CD4-positive, alpha-beta T cell treated with Interferon alpha-2 for 1 hour (primary cell): ENCODE measurements at places on chromosomes 5 and 9.

GRCh38 chr5:146944764-146945616, 66.4 kb upstream of the PPP2R2B start:
- DNase-seq: no peak

- no peak for DNase-seq
Observed at GRCh38 chr5:178671602-178672144, 44.8 kb upstream of the CLK4 start.

- DNase-seq: no peak
Observed at GRCh38 chr5:83058726-83059125, 18.5 kb downstream of the TMEM167A start.

- no peak for DNase-seq
Observed at GRCh38 chr5:82931110-82931509, 146.1 kb downstream of the TMEM167A start.

GRCh38 chr5:176533390-176533789, 3.8 kb downstream of the RNF44 start:
- DNase-seq: no peak

GRCh38 chr9:13109781-13110180, 169.7 kb downstream of the MPDZ start:
- DNase-seq: no peak

DNA sequence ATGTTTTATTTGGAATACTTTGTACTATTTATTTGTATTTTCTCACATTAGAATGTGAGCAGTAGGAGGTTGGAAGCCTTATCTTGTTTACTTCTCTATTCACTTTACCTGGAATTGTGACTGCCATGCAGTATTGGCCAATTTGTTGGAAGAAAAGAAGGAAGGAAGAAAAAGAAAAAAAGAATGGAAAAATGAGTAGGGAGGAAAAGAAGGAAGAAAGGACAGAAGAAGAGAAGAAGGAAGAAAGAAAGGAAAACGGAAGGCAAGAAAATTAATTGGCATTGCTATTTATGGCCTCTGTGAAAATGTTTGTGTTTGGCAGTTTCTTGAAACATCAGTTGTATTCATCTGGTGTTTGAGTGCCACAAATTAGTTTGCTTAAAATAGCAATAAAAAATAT, 575.2 kb upstream of the ZNF608 start:
- DNase-seq: no peak

- DNase-seq: no peak
Observed at GRCh38 chr5:98320343-98320742, 453.1 kb upstream of the RGMB start.

GRCh38 chr5:122877518-122877917, 32.1 kb downstream of the SNX24 start:
- no peak for DNase-seq

DNA sequence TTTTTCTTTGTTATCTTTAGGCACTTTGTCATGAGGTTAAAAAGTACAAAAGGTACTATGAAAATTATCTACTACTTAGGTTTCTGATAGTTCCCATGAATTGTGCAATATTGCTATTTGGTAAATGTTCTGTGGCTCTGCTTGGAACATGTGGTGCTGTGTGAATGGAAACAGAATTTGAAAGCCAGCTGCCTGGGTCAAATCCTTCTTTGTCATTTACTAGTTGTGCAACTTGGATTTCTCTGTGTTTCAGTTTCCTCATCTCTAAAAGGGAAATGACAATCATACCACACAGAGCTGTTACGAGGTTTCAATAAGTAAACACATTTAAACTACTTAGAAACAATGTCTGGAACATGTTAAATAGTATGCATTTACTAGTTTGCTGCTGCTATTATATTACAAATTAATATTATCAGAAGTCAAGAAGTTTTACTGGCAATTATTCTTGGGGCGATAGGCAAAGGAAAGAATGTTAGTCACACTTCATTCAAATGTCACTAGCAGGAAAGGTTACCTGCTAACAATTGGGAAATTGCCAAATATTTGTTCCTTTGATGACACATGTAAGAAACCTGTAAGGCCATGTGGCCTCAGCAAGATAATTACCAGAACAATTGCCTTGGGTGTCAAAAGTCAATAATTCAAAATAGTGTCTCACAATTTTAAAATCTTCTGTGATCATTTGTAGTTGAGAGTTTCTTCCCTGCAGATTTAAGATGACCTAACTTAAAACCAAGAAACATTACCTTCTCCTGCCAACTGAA, 184.8 kb downstream of the KIAA0825 start:
- peak; percentile 10 for DNase-seq

GRCh38 chr5:35803191-35803651, 53.5 kb upstream of the IL7R start:
- DNase-seq: no peak

DNA sequence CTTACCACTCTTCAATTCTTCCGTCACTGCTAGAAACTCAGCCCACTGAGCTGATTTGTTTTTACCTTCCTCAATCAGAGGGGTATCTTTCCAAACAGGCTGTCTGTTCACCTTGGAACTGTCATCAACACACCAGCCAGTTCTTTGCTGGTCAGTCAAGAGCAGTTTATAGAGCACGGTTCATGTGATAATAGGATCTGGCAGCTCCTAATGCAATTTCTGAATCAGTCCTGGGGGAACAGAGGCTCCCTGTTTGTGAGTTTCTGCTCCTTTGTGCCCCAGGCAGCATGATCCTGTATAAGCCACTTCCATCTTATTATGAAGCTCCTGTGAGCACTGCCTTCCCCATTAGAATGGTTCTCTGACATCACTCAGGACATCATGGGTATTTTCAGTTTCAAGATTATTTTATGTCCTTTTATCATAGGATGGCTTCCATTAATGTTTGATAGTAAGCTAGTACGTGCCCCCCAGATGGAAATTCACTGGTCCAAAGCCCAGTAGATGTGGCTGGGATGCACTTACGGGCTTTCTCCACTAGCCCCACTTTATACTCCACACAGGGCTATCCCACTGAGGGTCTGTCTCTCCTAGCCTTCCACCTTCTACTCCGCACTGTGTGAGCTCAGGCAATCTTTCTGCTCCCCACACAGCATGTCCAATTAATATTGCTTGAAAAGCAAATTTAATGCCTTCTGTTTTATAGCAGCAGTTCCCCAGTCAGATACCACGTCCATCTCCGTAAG, 85.5 kb upstream of the SPIN1 start:
- no peak for DNase-seq

DNA sequence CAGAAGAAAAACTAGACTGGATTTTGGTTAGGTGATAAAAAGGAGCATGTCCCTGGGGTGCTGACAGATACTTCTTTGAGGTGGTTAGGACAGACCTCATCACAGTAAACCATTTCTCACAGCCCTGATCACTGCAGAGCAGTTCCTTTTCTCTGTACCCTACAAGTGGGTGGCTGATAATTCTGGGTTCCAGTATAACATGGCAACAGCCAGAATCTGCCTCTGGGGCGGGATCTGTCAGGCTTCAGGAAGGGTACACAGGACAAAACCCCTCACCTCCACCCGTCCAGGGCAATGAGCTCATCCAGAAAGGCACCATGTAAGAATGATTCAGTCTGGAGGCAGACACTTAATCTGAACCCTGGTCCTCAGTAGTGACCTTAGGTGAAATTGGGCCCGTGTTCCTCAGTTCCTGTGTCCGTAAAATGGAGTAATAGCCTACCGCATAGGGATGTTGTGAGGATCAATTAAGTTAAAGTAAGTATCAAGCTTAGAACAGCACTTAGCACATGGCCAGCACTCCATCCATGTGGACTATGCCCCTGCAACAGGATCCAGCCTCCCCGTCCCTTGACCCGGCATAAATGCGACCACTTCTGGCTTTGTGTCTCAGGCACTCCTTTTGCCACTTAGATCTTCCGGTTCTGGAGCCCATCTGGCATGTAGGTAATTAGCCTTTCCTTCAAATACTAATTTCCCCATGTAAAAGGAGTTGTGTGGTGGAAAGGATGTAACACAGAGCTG, 129.2 kb downstream of the LHFPL2 start:
- no peak for DNase-seq

GRCh38 chr5:67677422-67677970, 480.9 kb upstream of the CD180 start:
- DNase-seq: no peak

DNA sequence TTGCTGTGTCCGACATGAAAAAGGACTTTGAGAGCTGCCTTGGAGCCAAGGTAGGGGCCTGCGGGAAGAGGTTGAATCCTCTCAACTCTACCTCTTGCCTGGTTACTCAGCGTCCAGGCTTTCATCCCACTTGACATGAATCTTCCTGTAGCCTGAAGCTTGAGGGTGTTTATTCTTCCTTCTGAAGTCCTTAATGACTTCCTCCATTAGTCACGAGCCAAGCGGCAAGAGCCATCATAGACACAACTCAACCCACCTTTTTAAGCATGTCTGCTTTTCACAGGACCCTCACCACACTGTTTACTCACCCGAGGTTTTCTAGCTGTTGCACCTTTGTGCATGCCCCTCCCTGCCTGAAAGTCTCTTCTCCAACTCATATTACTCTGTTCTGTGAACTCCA, 40.2 kb downstream of the ACO1 start:
- no peak for DNase-seq

DNA sequence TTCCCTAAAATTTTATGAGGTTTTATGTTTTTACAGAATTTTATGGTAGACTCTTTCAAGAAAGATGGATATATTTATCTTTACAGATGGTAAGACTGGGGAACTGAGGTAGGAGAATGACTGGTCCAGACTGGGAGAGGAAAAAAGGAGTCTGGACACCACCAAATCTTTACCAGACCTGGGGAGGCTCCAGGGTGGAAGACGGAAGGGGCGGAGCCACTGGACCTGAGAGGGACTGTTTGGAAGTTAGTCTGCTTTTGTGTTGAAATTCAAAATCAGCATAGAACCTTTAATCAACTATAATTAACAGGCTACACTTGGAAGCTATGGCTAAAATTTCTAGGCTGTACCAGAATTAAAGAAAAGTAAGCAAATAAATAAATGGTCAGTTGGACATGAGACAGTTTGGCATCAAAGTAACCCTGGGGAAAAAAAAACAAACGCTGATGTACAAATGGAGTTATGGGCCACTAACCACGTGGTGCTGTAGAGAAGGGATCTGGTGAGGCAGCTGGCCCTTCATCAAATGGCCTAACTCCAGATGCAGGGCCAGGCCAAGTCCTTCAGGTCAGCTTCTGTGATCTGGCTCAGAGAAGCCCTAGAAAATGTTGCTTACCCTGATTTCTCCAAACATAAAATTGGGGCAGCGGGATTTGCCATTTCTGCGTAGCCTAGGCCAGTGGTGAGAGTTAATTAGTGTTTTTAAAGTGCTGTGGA, 155.1 kb downstream of the ARSB start:
- DNase-seq: no peak

- no peak for DNase-seq
Observed at GRCh38 chr5:35430381-35431162, 187.1 kb upstream of the SPEF2 start.

DNA sequence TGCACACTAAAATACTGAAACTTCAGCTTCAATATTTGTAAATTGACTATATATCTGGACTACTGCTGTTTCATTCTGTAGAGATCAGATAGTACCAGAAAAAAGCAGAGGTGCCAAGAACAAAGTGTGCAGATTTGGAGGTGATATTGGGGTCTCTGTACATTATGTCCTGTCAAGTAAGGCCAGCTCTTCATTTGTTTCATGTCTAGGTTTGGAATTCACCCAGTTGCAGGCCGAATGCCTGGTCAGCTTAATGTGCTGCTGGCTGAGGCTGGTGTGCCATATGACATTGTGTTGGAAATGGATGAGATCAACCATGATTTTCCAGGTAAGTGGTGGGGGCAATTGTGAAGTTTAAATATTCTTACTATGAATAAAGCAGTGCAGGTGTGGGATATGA, 96.9 kb downstream of the NNT start:
- no peak for DNase-seq

GRCh38 chr9:110571801-110572483, 7.6 kb downstream of the SVEP1 start:
- DNase-seq: no peak

DNA sequence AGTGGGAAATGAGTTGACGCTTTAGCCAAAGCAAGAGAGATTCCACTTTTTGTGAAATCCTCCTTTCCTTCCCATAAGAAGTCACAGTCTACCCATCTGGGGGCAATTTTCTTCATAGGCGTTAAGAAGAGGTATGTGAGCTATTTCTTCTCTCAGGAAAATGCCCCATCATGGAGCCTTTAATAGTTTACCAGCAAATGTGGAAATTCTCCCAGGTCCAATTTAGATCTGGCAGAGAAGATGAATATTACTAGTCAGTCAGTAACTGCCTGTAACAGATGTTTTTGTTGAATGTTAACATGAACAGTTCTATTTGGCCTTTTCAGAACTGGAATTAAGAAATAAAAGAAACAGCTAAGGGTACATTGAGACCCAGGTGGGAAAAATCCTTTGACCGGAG, 156.4 kb upstream of the RFX3 start:
- DNase-seq: no peak

GRCh38 chr5:139651043-139651834, 3.1 kb downstream of the CXXC5 start:
- no peak for DNase-seq

DNA sequence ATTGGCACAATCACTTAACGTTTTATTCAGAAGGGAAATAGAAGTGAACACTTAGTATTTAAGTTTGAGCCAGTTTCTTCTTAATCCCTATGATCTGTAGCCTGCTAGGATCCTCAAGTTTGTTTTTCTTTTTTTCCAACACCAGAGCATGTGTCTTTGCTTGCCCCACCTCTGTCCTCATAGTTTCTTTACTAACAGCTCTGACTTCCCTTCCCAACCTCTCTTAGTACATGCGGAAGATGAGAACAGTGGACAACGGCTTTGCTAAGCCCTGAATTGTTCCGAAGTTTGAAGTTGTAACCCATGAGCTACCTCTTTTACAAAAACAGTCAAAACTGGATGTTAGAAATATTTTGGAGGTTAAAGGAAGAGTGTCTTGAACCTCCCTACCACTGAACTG, 61.7 kb upstream of the TAF11L2 start:
- DNase-seq: no peak
